ENCODE measurements at places on chromosomes 5 and 9.

DNA sequence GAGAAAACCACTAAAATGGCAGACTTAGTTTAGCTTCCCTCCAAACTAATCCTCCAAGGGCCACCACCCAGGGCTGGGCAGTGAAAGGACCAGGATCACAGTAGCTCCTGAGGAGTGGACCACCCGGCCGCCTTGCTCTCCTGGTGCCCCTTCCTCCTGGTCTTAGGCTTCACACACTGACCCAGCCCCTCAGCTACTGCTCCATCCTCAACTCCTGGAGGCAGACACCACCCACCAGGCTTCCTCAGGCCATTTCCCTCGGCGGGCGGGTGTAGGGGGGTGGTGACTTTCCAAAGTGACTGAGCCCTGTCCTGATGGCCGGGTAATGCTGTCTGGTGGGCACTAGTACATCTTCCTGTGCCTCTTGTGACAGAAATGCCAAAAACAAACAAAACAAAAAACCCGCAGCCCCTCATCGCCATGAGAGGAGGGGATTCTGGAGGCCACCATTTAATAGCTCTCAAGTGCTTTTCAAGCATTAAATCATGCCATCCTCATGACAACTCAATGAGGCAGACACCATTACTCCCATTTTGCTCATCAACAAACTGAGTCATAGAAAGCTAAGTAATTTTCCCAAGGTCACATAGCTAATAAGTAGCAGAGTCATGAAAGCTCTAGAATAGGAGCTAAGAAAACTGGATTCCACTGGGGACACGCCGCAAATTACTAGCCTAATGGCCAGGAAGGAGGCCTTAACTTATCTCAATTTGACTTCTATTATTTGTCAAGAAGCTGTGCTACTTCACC, 91.3 kb upstream of the LRRTM2 start:
- DNase-seq = no peak

GRCh38 chr9:70587201-70587600, 172.7 kb upstream of the KLF9 start:
- DNase-seq = peak; percentile 77

- no peak for DNase-seq
Measured at GRCh38 chr9:129312251-129313122, 134.4 kb upstream of the IER5L start.

- DNase-seq = no peak
Measured at GRCh38 chr9:73347720-73348119, 196.1 kb downstream of the ANXA1 start.

DNA sequence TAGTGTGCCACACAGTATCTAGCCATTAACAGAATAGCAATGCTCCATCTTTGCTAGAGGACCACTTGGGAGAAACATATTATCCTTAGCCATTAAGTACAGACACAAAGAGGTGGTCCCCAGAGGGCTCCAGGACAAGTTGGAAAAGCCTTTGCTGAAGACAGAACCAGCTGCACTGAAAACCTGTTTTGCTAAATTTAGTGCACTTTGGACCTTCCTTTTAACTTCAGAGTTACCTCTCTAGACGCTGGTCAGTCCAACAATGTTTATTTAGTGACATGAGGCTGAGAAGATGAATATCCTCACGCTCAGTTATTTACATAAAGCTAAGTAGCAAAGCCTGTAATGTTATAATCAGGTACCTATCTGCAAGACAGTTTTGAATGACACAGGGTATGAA, 265.0 kb upstream of the ZNF608 start:
- DNase-seq = no peak

GRCh38 chr5:86354664-86355063, 263.1 kb upstream of the COX7C start:
- no peak for DNase-seq

GRCh38 chr5:105952875-105953274, 1717.9 kb downstream of the EFNA5 start:
- peak; percentile 35 for DNase-seq

- peak; percentile 53 for DNase-seq
Measured at GRCh38 chr5:139492700-139493192, 10.2 kb upstream of the STING1 start.

DNA sequence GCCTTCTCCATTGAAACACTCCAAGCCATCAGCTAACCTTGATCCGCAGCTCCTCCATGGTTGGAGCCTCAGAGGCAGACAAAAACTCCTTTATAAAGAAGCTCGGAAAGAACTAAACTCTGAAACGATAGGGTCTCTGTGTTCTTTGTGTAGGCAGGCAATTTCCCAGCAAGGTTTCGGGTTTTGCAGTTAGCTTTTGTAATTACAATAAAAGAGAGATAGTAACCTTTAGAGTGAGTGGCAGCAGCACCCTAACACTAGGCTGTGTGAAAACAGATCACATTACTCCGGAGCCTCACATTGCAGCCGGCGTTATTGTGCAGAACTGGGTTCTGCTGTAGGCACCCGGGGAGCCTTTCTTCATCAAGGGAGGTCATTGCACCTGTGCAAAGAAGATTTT, 115.8 kb upstream of the MAP3K1 start:
- no peak for DNase-seq
